ENCODE measurements at places on chromosomes 5 and 9.

DNA sequence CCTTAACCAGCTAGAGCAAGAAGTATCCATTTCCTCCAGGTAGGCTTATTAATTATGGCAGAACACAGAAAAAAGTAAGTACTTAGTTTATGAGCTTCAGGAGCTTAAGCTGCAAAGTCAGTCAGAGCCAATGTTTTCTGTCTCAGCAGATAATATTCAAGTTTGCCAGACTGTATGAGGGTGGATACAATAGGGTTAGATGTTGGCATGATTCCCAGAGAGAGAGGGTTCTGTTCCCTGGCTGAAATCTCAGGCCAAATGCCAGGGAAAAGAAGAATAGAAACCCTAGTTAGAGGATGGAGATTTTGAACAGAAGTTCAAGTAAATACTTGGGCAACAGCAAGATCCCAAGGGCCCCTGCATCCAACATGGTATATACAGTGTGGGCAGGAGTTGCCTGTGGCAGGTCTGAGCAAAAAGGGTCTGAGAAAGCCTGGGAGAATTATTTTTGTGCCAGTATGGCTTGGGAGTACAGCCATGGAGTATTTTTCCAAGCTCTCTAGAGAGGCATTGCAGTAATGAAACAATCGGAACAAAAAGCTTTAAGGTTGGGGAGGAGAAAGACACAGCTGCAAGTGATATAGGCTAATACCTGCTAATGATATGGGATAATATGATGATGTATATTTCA lies 31.0 kb upstream of the ISOC1 start:
- DNase-seq = no peak

DNA sequence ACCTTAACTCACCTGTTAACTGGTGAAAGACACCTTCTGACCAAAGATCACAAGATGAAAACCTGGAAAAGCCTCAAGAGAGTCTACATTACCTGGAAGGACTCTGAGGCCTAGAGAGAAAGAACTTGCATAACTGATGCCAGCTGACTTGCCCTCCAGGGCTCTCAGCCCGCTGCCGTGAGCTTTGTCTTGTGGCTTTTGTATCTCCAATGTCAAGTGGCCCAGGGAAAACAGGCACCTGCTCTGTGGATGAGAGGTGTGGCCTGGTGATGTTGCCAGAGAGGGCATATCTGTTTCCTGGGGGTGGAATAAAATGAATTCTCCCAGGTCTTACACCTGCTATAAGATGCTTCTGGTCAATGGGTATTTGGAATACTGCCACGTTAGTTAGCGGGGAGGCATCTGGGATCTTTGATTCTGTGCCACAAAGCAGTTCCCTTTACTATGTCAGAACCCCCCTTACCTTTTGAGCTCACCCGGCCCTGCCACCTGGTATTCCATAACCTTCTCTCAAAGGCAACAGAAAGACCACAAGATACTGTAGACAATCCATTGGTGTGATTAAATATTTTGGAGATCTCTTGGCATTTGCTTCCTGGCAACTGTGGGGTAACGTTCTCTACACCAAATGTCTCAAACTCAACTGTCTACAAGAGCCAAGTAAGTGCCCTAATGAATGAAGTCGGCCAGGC lies 54.9 kb upstream of the N4BP3 start:
- DNase-seq = no peak

GRCh38 chr9:2465921-2466460 lies 155.6 kb upstream of the VLDLR start:
- DNase-seq = no peak

GRCh38 chr9:120876842-120877240 lies at the start of gene PHF19:
Gene PHF19 (minus strand): TSS chr9:120877188. CDS start chr9:120874741, 2,447 bp downstream.
- no peak for DNase-seq

- DNase-seq = no peak
Observed at GRCh38 chr5:37871023-37871815, 31.4 kb upstream of the GDNF start.

GRCh38 chr9:89576404-89576839 lies 28.4 kb upstream of the GADD45G start:
- no peak for DNase-seq

GRCh38 chr5:111111956-111112355 lies 19.8 kb downstream of the WDR36 start:
- no peak for DNase-seq

DNA sequence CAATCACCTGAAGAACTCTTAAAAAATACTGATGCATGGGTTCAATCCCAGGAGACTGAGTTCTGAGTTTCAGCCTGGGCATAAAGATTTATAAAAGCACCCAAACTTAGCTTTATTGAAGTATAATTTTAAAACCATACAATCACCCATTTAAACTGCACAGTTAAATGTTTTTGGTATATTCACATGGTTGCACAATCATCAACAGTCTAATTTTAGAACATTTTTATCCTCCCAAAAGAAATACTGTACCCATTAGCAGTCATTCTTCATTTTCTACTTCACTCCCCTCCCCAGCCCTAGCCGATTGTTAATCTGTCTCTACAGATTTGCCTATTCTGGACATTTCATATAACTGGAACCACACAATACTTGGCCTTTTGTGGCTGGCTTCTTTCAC lies 141.7 kb downstream of the ARSB start:
- DNase-seq = no peak

DNA sequence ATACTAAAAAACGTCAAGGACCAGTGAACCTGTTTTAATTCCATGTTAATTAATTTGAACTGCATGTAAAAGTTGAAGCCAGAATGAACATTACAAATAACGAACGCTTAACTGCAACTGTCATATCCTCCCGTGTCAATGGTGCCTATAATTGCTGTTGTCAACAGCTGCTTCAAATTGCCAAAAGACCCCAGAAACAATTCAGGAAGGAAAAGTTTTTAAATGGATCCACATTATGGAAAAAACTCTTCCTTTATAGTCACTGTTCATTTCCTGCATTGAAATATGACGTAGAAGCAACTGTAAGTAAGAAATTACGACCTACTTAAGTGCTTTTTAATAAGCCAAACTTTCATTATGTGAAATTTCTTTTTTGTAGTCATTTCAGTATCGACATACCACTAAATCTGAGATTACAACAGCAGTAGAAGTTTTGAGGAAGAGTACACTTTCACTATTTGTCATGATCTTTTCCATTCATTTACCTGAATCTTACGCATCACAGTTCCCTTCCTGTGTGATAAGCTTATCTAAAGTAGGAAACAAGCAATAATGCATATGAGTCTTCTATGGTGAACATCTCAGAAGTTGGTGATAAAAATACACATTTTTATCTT lies 37.8 kb downstream of the MEF2C start:
- no peak for DNase-seq

DNA sequence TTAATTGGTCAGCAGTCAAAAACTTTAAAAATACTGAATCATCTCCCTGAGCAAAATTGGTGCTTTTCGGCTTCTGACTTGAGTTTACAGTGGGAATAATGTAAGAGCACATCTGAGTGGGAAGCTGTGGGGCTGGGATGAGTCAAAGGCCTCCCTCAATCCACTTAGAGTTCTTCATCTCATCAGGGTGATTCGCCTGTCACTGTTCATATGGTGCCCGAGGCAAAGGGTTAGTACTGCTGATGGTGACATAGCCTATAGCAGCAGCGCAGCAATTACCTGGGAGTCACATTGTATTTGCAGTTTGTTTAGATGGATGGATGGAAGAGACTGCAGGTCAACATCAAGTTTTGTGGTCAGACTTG lies 113.8 kb upstream of the ZNF608 start:
- DNase-seq = no peak

- DNase-seq = no peak
Observed at GRCh38 chr9:132744881-132745755, 74.9 kb downstream of the GTF3C4 start.

- no peak for DNase-seq
Observed at GRCh38 chr9:136259836-136260235, 14.2 kb upstream of the QSOX2 start.

GRCh38 chr9:89468281-89468960 lies 29.5 kb downstream of the SEMA4D start:
- DNase-seq = no peak

- no peak for DNase-seq
Observed at GRCh38 chr5:38725371-38725865, 120.4 kb upstream of the OSMR start.

DNA sequence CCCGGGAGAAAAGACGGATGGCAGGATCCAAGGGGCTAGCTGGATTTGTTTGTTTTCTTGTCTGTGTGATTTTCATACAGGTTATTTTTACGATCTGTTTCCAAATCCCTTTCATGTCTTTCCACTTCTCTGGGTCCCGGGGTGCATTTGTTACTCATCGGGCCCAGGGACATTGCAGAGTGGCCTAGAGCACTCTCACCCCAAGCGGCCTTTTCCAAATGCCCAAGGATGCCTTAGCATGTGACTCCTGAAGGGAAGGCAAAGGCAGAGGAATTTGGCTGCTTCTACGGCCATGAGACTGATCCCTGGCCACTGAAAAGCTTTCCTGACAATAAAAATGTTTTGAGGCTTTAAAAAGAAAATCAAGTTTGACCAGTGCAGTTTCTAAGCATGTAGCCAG lies 94.2 kb downstream of the SYK start:
- DNase-seq = no peak

DNA sequence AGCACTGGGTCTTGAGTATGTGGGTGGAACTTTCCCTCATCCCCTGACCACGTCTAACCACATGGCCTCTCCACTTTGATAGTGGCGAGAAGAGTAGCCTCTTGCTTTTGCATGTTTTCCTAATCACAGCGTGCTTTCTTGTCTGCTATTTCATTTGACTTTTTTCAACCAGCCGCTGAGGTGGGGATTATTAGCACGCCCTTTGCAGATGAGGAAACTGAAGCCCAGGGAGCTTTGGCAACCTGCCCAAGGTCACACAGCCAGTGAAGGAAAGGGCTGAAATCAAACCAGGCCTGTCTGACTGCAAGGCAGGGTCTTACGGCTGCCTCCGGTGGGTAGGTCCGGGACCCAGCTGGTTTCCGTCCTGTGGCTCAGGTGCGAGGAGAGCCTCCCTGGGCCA lies 106.5 kb upstream of the MSX2 start:
- no peak for DNase-seq

DNA sequence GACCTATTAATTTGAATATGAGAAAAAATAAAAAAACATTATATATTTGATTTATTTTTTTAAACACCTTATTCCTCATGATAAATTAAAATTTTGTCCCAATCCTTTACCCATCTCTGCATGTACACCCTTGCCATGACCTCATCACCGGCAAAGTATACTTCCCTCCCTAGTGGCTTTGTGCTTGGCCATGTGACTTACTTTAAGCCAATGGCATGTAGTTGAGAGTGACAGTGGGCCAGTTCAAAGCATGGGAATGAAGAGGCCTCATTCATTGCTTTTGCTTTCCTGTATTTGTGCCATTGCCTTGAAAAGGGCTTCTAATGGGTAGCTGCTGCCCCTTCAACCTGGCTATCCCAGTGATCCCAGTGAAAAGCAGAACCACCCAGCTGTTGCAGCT lies 31.2 kb downstream of the C9 start:
- DNase-seq = no peak

DNA sequence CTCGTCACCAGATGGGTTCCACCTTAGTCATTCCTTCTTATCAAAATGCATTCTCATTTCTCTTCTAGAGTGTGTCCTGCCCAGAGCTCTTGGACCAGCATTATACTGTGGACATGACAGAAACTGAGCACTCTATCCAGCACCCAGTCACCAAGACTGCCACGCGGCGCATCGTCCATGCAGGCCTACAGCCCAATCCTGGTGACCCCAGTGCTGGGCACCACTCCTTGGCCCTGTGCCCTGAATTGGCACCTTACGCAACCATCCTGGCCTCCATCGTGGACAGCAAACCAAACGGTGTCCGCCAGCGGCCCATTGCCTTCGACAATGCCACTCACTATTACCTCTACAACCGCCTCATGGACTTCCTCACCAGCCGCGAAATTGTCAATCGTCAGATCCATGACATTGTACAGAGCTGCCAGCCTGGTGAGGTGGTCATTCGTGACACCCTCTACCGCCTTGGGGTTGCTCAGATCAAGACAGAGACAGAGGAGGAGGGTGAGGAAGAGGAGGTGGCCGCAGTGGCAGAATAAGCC lies 34.6 kb downstream of the CSF1R start:
- DNase-seq = no peak

GRCh38 chr5:142680605-142681259 lies 5.2 kb downstream of the FGF1 start:
- DNase-seq = no peak

DNA sequence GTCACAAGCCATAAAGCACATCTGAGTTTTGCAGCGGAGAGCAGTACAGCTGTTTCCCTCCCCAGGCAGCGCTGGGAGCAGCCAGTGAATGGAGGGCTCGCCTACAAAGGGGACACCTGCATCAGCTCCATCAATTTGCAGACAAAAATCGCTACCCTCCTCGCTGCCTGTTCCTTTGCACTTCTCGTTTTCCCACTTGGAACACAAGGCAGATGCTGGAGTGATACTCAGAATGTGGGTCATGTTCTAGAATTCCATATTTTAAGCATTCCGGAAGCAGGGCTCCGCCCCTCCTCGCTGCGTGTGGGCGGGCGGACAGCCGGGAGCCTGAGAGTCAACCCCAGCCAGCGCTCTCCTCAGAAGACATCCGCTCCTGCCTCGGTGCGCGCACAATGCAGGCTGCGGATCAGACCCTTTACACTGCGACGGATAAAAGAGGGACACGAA lies 92.1 kb downstream of the LMNB1 start:
- no peak for DNase-seq

DNA sequence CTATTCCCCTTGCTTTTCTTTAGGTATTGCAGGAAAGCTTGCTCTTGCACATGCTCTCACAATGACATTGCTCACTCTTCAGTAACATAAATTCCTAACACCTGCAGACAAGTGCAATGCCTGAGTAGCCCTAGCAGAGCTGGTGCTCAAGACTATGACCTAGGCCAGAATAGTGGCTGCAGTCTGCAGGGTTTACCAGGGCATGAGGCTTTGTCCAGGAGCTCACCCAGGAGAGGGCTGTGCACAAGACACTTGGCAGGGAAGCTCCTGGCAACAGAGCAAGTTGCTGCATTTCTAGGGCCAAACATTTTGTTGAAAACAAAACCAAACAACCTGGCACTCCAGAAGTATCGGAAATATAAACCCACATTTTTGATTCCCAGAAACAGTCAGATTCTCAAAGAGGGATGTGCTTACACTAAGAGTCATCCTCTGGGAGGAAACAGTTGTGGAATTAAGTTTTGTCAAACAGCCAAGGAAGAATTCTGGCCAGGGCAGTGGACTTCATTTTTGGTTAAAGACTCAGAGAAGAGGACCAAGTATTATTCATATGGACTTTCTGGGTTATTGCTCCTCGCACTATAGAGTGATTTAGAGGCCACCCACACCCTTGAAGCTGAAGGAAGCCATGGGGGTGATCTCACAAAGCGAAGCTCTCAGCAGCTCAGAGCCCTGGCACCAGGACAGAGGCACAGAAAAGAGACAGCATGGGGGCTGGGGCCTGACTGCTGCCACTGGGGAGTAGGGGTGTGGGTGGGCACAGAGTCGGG lies 44.9 kb downstream of the MACROH2A1 start:
- no peak for DNase-seq

GRCh38 chr5:55498457-55498856 lies 36.3 kb downstream of the PLPP1 start:
- DNase-seq = no peak

GRCh38 chr5:179180061-179180610 lies 120.0 kb downstream of the ZNF354C start:
- no peak for DNase-seq

GRCh38 chr9:121182101-121182836 lies 19.4 kb downstream of the RAB14 start:
- no peak for DNase-seq

- no peak for DNase-seq
Observed at GRCh38 chr9:91914937-91915336, 35.1 kb downstream of the ROR2 start.

- no peak for DNase-seq
Observed at GRCh38 chr5:96133341-96134079, 171.9 kb upstream of the ELL2 start.
